ENCODE measurements at places on chromosomes 11 and 22. TPM values are rescaled to one million over a fixed set of nuclear protein-coding genes. Genes with fewer than 3 reads are reported as not detected.

GRCh38 chr11:12674571-12674935 is 332 bp downstream of the TEAD1 start:
- no peak for DNase-seq

GRCh38 chr11:95616256-95616804 is 173.3 kb downstream of the FAM76B start:
- DNase-seq = no peak

DNA sequence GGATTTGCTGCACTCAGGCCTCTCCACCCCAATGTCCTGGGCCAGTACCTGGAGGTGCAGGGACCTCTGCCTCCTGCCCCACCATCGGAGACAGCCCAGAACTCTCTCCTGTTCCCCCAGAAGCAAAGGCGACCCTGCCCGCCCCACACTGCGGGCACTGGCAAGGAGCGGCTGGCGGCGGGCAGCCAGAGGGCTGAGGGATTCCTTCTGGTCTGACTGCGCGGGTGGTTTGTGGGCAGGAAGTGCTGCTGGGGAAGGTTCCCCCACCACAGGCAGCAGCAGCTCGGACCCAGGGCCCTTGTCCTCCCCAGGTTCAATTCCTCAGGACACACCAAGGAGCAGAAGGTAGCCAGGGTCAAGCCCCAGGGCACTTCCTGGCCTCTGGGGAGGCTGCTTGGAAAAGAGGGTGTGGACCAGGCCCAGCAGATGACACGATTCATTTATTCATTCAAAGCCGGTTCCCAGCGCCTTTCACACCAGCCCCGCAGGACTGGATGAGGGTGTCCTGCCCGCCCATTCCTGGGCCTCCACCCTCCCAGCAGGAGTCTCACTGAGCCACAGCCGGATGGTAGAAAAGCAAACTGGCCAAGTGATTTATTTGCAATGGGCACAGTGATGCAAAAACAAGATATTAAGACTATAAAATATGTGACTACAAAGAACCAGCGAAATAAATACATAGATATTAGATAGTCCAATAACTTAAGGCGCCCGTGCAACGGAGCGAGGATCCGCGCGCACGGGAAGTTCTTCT is 1.2 kb downstream of the PHLDA2 start:
- no peak for DNase-seq

The NNMT gene
- 1.2 TPM for polyA plus RNA-seq

The OR10G8 gene
- polyA plus RNA-seq = not detected

The OR8K1 gene
- polyA plus RNA-seq = not detected

The HOATZ gene
- not detected for polyA plus RNA-seq
